KBM-7 (cell line): ENCODE measurements at places on chromosomes 5 and 9.

DNA sequence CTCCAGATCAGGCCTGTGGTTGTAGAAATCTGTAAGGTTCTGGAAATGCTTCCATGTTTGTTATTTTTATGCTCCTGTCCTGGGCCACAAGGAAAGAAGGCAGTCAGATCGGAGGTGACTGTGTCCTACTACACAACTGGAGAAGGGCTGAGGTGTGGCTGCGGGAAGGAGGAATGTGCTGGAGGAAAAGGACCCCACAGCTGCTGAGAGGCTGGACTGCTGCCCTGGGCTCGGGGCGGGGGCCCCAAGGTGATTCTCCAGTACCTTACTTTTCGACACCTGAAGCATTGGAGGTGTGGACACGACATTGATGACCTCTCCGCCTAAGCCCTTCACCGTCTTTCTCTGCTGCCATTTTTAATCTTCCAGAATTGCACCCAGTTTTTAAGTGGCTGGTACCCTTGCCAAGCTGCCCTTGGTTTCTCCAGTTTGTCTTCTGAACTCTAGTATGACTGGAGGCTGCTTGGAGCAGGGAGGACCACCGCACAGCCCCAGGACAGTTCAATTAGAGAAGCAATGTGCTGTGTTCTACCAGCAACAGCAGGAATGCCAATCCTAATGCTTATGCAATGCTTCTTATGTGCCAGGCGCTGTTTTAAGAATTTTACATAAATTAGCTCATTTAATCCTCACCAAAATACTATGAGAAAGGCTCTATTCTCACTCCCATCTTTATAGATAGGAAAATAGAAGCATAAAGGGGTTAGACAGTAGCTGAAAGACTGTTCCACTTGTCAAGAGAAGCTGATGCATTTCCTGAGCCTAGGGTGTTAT, 13.5 kb upstream of the ANKRD33B start:
- no peak for DNase-seq

- DNase-seq: no peak
These were observed 27.1 kb downstream of the CAMK2A start for GRCh38 chr5:150262502-150262901.

DNA sequence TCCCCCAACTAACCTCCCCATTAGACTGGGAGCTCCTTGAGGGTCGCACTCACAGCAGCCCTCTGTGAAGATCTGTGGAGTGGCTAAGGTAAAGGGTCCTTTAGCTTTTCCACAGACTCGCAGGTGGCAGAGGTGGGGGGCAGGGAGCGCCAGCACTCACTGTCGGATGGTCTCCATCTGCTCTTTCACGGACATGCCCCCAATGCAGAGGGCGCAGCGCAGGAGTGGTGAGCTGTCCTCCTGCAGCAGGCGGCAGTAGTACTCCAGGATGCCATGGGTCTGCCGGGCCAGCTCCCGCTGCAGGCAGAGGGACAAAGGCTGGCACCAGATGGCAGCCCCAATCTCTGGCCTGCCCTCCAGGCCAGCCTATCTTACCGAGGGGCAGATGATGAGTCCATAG, 2.2 kb downstream of the DDX41 start:
- no peak for DNase-seq

- DNase-seq: no peak
These were observed 1.6 kb downstream of the CARD19 start for GRCh38 chr9:93097511-93098201.

DNA sequence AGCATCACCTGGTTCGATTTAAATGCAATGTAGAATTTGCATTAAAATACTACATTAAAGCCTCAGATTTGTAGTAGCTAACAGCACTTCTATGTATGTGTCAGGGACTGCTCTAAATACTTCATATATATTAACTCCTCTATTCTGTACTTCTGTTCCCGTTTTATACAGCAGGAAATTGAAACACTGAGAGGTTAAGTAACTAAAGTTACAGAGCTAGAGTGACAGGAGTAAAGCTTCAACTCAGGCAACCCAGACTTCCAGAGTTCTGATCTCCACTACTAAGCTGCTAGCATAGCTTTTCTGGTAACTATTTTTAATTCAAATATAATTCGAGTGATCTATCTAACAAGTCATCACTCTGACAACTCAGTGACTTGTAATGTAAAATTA, 619 bp upstream of the APC start:
- DNase-seq: no peak

- DNase-seq: no peak
These were observed at the start of gene PCDH1 for GRCh38 chr5:141878186-141878710. Gene PCDH1 (minus strand): TSS chr5:141878410. CDS start chr5:141878262, 148 bp downstream.

- peak; percentile 77 for DNase-seq
These were observed 51.3 kb downstream of the SLC22A5 start for GRCh38 chr5:132420706-132421272.

DNA sequence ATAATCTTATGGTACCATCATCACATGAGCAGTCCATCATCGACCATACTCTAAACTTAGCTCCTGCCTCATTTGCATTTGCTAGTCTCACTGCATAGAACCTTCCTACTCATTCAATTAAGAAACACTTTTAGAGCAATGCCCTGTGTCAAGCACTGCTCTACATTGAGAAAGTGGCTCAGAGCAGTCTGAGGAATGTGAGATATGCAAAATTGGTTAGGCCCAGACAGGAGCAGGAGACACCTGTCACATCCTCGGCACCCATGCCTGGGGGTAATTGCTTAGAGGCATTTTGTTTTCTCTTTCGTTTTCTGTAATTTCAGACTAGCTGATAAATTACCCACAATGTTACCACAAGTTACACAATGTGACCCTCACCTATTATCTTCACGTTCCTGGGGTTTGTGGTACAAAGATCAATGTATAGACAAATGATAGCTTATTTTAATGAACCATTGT, 4.9 kb upstream of the RARS1 start:
- no peak for DNase-seq

GRCh38 chr9:89808076-89808755, 203.4 kb downstream of the GADD45G start:
- DNase-seq: no peak

GRCh38 chr5:167352801-167353200, 938.6 kb upstream of the WWC1 start:
- DNase-seq: no peak

DNA sequence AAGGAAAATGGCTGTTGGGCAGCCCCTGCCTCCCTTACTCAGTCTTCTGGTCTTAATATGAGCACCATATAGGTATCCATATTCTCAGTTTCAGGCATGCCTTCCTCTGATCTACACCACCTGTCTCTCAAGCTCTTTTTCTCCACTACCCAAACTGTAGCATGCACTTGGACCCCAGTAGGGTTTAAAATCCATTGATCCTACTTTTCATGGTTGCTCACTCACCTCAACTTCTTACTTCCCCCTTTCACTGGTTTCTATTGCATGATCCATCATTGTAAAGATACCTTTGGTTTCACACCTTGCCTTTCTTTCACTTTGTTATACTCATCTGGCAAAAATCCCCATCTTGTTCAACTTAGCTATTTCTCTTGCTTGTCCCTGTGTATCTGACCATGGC, 159.4 kb downstream of the KDM4C start:
- no peak for DNase-seq

- no peak for DNase-seq
These were observed 4.8 kb downstream of the FAM78A start for GRCh38 chr9:131271506-131271931.

- no peak for DNase-seq
These were observed 822 bp upstream of the TNIP1 start for GRCh38 chr5:151081431-151082281.

DNA sequence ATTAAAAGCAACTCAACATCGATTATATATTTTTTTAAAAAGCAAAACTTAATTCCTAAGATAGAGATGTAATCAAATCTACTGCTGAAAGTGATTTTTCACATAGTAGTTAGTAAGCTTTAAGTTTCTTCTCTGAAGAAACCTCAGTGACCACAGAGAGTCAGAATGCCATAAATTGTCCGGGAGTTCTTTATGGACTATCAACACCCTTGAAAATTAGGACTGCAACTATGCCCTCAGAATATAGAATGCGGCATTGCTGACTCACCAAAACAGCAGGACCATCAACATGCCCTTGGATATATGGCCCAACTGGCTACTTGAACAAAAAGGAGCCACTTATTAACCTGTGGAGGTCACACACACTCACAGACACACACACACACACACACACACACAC, 228.9 kb upstream of the SNX2 start:
- no peak for DNase-seq

- no peak for DNase-seq
These were observed 93.2 kb downstream of the MYO10 start for GRCh38 chr5:16842896-16843295.

GRCh38 chr5:55603922-55604321, 69.2 kb upstream of the PLPP1 start:
- peak; percentile 71 for DNase-seq

- no peak for DNase-seq
These were observed 549.0 kb downstream of the MAT2B start for GRCh38 chr5:164054461-164054860.

DNA sequence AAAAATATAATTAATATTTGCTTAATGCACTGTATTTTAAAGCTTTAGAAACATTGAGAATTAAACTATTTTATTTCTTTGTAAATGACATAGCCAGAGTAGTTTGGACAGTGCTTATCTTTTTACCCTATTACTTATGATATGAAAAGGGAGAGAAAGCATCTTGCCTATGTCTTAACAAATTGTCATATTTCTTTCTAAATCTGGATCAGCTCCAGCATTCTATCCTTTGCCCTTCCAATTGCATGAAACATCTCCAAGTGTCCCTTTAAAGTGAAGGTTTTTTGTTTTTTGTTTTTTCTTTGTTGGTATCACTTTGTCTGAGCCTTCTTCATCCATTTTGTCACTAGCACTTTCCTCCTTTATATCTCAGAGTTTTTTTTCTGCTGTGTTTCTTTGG, 511.6 kb upstream of the FAM174A start:
- no peak for DNase-seq

- peak; percentile 24 for DNase-seq
These were observed 5.1 kb upstream of the RPS14 start for GRCh38 chr5:150454492-150455229.

- DNase-seq: no peak
These were observed 32.8 kb downstream of the ANGPTL2 start for GRCh38 chr9:127089631-127090081.

- no peak for DNase-seq
These were observed 97.1 kb upstream of the APC start for GRCh38 chr5:112640546-112640945.

DNA sequence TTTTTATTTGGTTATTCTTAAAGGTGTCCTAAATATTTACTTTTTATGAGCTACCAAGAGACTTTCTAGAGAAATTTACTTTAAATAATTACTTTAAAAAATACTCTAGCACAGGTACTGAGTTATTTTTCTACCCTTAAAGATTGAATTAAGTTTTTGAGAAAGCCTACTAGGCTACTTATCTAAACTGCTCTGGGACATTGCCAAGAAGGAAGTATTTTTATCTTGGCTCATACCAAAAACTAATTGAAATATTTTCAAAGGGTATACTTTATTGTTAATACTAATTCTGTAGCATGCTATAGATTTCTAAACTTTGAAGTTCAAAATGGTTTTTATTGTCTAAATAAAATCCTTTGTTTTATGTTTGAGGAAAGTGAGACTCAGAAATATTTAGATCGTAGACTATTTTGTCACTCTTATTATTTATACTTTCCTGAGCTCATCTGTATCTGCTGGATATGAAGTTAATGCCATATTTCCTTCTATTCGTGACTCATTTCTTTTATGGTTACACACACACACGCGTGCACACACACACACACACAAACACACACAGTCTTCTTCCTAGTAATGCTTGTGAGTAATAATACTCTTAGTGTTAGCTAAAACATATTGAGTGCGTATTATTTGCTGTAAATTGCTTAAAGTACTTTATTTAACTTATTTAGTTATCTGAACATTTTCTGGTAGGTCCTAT, 89.5 kb downstream of the MAN2A1 start:
- no peak for DNase-seq

GRCh38 chr9:131117121-131117761, 8.1 kb upstream of the NUP214 start:
- no peak for DNase-seq

GRCh38 chr5:88956416-88956815, 73.4 kb upstream of the MEF2C start:
- no peak for DNase-seq

- DNase-seq: peak; percentile 35
These were observed 20.2 kb downstream of the NIPSNAP3B start for GRCh38 chr9:104784098-104784497.

- no peak for DNase-seq
These were observed 359.4 kb upstream of the ARRDC3 start for GRCh38 chr5:91742550-91742949.

- DNase-seq: no peak
These were observed 17.2 kb downstream of the GNPDA1 start for GRCh38 chr5:141995656-141996055.

DNA sequence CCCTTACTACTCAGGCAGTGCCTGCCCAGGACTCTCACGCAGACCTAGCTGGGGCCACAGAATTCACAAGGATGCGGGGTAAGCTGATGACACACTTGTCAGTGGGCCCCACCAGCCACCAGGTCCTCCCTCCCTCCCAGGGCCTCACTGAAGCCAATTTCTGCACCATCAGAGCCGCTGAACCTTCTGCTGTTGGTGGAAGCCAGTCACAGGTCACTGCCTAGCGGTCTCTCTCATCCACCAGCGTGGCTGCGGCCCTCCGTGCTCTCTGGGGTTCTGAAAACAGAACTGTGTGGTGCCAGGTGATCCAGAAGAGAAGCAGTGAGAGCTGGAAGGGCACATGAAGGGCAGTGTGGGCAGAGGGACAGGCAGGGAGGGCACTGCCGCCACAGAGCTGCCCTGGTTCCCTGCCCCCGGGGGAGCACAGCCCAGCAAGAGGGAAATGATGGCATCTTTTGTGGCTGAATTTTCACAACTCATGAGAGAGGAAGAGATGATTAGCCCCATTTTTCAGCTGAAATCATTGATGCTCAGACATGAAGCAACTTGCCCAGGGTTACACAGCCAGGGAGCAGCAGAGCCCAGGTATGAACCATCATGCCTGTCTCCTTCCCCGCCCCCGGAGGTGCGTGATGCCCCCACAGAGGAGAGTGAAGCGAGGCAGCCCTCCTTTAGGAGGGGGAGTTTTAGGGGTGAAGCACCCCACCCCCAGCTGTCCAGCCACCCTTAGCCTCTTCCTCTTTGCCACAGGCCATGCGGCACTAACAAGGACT, 41.4 kb upstream of the CPLX2 start:
- DNase-seq: no peak

GRCh38 chr5:35821513-35821912, 35.2 kb upstream of the IL7R start:
- DNase-seq: no peak

- no peak for DNase-seq
These were observed 476.8 kb downstream of the CETN3 start for GRCh38 chr5:89932771-89933181.

DNA sequence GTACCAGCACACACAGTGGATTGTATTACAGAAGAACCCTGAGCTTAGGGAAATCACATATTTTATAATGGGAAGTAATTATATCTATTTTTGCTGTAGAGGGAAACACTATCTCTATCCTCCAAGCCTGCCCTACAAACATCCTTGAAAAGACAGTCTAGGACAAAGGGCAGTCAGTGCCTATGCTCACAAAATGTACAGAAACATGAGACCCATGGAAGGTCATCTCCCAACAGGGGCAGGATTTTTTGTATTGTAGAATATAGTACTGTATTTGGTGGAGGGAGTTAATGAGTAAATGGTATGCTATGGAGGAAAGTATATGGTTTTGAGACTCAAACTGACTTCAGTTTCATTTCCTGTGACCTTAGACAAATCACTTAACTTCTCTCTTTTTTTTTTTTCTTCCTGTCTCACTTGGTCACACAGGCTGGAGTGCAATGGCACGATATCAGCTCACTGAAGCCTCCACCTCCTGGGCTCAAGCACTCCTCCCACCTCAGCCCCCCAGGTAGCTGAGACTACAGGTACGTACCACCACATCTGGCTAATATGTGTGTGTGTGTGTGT, 5.8 kb upstream of the RAB14 start:
- DNase-seq: peak; percentile 50
